Activated T-helper 1 cell treated with anti-CD3 and anti-CD28 coated beads, Interleukin-2, amount 50 U/mL, for 16 hours (primary cell): ENCODE measurements at places on chromosomes 4 and X.

GRCh38 chr4:61770456-61770855 lies 570.3 kb downstream of the ADGRL3 start:
- no peak for DNase-seq

GRCh38 chr4:107330916-107331315 lies 294.8 kb upstream of the DKK2 start:
- no peak for DNase-seq

- no peak for DNase-seq
Observed at GRCh38 chr4:139443661-139444060, 10.3 kb upstream of the RAB33B start.

DNA sequence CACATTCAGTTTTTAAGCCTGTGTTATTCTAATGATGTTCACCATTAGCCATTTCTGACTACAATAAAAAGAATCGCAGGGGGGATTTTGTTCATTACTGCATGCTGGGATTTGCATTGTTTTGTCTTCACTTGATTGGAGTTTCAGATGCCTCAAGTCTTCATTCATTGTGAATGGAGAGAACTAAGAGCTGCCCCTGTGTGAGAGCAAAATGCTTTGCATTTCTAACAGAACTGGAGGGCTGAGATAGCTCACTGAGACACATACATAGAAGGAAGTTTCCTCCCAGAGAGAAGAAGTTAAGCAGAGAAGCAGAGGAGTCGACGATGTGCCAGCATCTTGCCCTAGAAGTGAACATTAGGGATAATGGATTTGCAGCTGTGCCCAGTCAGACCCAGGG lies 113.5 kb upstream of the GATB start:
- no peak for DNase-seq

DNA sequence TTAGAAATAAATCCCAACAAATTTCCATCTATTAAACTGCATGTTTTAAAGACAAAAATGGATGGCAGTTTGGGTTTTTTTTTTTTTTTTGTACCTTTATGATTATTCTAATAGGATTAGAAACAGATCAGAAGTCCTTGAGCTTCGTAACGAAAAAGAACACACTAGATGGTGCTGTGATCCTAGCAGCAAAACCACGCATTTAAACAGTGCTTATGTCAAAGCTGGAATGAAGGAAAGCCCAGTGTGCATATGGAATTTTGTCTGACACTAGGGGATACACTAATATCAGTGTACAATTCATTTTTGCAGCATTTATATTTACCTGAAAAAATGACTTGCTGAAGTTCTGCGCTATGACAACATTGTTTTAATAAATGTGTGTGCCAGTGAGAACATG lies 229.1 kb downstream of the VEGFC start:
- DNase-seq: no peak

DNA sequence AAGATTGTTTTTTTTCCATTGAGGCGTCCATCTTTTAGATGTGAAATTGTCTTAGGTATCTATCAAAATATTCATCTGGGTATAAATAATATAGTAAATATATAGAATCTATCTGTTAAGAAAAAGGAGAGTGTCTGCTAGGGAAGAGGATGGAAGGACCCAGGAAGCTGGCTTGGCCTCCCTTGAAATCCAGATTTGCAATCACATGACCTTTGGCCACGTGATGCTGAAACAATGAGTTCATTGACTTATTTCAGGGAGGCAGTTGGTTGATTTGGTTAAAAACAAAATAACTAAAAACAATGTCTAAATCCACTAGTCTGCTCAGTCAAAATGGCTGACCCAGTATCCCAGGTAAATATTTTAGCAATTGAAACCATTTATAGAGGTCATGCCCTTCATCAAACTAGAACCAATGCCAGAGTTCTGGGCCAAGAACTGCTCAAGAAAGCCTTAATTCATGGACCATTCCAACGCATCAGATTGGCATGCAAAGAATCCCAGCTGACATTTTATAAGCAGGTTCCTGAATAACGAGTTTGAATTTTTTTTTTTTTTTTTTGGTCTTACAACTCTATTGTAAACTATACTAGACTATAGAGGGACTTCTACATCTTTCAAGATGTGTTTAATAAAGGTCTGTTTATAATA lies 172.7 kb downstream of the MID1 start:
- DNase-seq: no peak

DNA sequence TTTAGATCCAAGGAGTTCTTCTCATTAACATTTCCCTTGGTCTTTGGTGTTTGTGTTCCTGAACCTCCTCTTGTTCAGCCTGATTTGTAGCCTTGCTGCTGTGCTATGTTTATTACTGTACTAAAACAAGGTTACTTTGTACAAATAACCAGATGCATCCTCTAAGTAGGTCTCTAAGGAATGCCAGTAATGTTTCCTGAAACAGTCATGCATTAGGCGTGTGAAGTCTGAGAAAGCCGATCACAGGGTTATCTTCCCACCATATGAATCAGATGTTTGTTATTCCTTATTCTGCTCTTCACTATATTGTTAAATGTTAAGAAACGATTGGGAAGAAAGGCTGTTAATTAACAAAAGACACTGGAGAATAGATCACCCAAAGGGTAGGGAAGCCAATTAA lies 66.9 kb downstream of the GALNTL6 start:
- DNase-seq: no peak

DNA sequence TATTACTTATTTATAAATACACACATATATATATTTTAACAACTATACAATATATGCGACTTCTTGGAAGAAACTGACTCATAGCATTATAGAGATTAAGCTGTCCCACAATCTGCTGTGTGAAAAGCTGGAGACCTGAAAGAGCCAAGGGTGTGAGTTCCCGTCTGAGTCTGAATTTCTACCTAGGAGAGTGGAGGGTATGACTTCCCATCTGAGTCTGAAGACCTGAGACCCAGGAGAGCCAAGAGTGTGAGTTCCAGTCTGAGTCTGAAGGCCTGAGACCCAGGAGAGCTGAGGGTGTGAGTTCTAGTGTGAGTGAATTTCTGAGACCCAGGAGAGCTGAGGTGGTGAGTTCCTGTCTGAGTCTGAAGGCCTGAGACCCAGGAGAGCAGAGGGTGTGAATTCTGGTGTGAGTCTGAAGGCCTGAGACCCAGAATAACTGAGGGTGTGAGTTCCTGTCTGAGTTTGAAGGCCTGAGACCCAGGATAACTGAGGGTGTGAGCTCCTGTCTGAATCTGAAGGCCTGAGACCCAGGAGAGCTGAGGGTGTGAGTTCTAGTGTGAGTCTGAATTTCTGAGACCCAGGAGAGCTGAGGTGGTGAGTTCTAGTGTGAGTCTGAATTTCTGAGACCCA lies 8.9 kb upstream of the P2RY8 start:
- DNase-seq: no peak

DNA sequence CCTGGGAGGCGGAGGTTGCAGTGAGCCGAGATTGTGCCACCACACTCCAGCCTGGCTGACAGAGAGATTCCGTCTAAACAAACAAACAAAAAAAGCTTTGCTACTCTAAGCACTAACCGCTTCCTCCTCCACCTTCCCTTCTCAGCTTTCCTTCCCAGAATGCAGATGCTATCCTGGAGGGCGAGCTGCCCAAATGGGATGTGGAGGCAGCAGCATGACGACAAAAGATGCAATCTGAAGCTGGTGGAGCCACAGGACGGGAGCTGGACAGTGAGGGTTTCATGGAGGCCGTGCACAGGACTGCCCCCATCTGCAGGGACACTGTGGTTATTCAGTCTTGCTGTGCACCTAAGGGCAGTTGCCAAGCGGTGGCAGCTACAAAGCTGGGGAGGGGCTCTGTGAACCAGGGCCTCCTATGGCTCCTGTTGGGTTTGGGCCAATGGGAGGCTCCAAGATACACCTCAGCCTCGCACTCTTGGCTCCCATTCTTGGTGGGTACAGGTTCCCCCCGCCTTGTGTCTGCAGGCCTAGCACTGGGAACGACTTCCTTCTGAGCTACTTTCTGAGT lies 47.4 kb downstream of the WDR1 start:
- no peak for DNase-seq

DNA sequence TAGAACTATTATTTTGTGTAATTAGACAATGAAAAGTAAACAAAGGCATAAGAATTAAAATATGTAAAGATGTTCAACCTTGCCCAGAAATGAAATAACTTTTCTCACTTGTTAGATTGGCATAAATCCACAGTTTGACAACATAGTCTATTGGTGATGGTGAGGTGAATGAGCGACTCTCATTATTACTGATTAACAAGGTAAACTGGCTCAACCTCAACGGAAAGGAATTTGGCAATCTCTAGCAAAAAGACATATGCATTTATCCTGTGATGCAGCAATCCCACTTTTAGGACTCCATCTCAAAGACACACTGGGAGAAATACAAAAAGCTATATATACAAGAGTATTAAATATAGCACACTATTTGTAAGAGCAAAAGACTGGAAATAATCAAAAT lies 22.3 kb downstream of the UBA6 start:
- no peak for DNase-seq

- no peak for DNase-seq
Observed at GRCh38 chrX:88136328-88136727, 610.7 kb upstream of the CPXCR1 start.
